ENCODE measurements at places on chromosomes 7 and 10.
A peak's percentile ranks its signal among the peaks of the same experiment; 100 is the strongest.

DNA sequence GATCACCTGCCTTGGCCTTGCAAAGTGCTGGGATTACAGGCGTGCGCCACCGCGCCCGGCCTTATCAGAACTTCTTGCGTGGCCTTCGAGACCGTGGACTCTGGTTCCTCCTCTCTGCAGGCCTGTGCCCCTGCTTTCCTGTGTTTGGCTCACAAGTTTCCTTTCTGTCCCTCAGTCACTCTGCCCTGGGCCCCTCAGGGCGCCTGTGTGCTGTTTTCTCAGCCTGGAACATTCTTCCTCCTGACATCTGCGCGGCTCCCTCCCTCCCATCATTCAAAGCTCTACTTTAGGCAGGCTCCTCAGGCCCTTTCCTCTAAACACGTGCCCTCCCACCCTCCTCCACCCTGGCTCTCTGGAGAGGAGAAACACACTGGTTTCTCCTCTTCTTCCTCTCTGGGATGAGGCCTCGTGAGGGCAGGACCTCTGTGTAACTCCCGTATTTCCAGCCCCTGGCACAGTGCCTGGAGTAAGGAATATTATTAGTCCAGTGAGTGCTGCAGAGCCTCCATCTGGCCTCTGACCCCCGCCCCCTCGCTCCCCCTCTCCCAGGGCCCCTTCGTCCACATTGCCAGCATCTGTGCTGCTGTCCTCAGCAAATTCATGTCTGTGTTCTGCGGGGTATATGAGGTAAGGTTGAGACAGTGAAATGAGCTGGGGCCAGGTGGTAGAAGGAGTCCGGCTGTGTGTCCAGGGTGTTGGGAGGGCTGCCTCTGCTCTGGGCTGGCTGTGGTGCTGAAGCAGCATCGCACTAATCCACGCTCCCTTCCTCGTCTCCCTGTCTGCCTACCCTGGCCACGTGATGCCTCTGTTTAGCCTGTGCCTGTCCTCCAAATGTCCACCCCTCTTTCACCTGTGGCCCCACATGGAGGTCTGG, 7.1 kb downstream of the CLCN1 start:
- DNase-seq = no peak

DNA sequence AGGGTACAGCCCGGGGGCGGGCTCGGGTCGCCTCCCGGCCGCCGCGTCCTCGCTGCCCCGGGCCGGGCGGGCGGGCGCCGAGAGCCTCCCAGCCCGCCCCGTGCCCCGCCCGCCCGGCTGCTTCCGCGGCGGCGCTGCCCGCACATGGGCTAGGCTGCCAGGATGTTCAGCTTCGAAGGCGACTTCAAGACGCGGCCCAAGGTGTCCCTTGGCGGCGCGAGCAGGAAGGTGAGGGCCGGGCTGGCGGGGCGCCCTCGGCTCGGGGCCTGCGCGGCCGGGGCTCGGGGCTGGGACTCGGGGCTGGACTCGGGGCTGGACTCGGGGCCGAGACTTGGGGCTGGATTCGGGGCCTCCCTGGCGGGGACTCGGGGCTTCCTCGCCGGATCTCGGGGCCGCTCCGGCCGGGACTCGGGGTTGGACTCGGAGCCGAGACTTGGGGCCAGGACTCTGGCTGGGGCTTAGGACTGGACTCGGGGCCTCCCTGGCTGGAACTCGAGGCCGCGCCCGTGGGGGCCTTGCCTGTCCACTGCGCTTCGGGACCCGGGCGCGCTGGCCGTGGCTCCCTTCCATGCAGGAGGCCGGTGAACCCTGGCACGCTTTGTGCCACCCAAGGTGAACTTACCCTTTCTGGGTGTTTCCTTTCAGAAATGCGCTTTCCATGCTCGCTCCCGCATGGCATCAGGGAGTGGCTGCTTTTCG, 534 bp downstream of the UBE3C start:
- peak; percentile 74 for DNase-seq

- no peak for DNase-seq
Measured at GRCh38 chr7:102446387-102447156, 13.2 kb downstream of the ORAI2 start.

GRCh38 chr10:17144032-17144431, 14.4 kb upstream of the CUBN start:
- DNase-seq = no peak

DNA sequence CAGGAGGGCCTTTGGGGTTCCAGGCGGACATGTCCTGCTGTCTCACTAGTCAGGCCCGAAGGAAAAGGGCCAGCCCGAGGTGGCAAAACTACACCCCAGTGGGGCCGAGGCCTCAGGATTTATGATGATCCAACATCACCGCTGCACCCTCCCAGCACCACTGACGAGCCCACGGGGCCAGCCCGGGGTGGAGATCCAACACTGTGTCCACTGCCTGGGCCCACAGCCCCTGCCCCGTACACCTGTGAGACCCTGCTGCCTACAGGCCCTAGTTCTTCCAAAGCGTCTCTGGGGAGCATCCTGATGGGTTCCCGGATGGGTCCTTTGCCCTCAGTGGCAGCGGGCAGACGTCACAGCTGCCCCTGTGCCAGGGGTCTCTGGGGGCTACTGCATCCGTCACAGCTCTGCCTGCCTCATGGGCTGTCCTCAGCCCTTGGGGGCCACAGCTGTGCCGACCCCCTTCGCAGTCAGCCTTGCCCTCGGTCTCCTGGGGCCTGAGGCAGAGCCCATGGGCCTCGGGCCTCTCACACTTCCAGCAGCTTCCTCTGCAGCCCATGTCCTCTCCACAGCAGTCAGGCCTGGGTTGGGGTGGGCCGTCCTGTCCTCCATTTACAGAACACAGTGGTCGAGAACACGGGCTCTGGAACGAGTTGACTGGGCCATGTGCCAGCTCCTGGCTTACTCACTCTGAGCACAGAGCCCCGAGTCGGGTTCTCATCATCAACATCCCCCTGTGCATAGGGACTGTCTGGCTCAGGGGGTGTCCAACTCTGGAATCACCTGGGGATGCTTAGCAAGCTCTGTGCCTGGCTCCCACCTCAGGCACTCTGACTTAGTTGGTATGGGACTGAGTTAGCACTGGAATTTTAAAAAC, 64.9 kb downstream of the FOXL3 start:
- no peak for DNase-seq

GRCh38 chr10:59876695-59877094, 29.7 kb downstream of the CCDC6 start:
- no peak for DNase-seq

- no peak for DNase-seq
Measured at GRCh38 chr10:17712717-17713471, 39.1 kb upstream of the TMEM236 start.

DNA sequence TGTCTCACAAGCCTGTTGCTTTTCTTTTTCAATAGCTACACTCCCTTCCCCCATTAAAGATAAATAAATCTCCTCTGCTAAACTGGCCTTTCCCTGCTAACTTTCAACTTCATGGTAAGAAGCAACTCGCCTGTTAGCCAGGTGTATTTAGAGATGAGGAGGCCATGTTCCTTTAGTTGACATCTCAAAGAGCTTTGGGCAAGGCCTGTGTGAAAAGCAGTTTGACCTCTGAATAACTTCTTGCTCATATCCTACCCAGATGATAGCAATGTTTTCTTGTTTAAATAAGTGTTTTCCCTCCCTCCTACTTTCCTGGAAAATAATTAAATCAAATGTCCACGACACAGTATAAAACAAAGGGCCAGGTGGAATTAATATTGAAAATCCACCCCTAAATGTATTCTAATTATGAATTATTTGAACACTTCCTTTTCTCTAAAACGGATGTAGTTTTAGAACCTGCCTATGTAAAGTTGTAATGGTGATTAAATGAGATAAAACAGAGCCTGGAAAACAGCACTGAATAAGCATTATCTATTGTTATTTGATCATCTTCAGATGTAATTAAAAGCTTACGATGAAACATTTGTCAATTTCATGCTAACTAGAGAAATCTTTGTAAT, 78.5 kb downstream of the HGF start:
- no peak for DNase-seq

Data from activated CD4-positive, CD25-positive, alpha-beta regulatory T cell treated with anti-CD3 and anti-CD28 coated beads, Interleukin-2, amount 50 U/mL, for 72 hours (primary cell).